ENCODE measurements at places on chromosomes 12 and 14. TPM values are rescaled to one million over a fixed set of nuclear protein-coding genes. Genes with fewer than 3 reads are reported as not detected.

The ARL6IP4 gene
- total RNA-seq = 161 TPM

The ASB2 gene
- 0.86 TPM for total RNA-seq

The ARHGAP9 gene
- under 0.01 TPM for total RNA-seq

The C12orf60 gene
- total RNA-seq = 0.32 TPM

The PRKAG1 gene
- total RNA-seq = 61.2 TPM

The SOX5 gene
- 13.8 TPM for total RNA-seq

The RIPK3 gene
- total RNA-seq = 0.32 TPM

The C12orf50 gene
- not detected for total RNA-seq

The GPR68 gene
- total RNA-seq = 0.86 TPM

The MYBPC1 gene
- total RNA-seq = not detected

The SERPINA3 gene
- total RNA-seq = not detected

The NDRG2 gene
- not detected for total RNA-seq

The OS9 gene
- 98.0 TPM for total RNA-seq

The PMEL gene
- 1.3 TPM for total RNA-seq

The NPFF gene
- total RNA-seq = not detected

The NPAS3 gene
- total RNA-seq = 0.86 TPM

The SERPINA9 gene
- not detected for total RNA-seq

The CKAP4 gene
- total RNA-seq = 310 TPM

All from fibroblast of villous mesenchyme (primary cell).